ENCODE measurements at places on chromosomes 7 and 10. TPM values are rescaled to one million over a fixed set of nuclear protein-coding genes. Genes with fewer than 3 reads are reported as not detected.

HTR5A gene
- total RNA-seq = not detected

GNAI1 gene
- 12.2 TPM for total RNA-seq

OR2A12 gene
- total RNA-seq = not detected

DNA sequence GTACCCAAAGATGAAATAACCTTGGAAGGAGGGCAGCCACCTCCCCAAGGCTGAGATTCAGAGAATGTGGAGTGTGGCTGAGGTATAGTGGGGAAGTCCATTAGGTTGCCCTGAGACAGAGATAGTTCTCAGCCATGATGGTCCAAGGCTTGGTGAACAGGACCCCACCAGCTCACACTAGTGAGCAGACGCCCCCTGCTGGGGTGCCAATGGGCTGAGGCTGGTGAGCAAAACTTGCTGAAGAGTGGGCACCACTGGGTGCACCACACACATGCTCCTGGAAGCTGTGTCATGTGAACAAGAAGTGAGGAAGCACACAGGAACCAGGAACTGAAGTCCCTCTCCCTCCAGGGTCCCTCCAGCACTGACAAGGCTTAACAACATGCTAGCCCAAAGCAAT lies 8.9 kb downstream of the FBXL13 start:
- no peak for DNase-seq
- H3K36me3 ChIP-seq = no peaks in the 10 kb centered on the region

DNA sequence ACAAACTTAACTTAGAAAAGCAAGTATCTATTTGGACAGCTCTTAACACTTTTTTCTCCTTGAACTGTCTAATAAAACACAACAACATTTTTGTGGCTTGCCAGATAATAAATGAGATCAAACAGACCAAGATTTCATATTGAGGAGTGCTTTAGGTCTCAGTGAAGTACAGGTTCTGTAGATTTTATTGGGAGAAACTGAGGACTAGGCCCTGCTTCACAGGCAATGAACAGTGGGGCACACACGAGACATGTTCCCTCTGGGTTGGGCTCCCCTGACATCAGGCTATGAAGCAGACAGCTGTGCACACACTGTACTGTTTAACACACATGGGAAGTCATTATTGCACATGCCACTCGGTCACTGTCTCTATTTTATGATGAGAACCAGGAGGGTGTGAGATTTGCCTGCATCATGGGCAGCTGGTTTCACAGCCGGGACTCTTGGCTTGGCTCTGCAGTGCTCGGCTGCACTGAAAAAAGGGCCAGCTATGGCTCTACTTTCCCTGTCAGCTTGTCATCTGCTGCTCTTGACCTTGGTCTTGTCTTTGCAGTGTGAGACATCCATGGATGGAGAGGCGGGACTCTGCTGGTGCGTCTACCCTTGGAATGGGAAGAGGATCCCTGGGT lies 4.2 kb downstream of the IGFBP1 start:
- H3K27ac ChIP-seq = no peak overlapping the region
- H3K4me1 ChIP-seq = peaks cover 9% of the 10 kb centered on the region
- peaks cover 16% of the 10 kb centered on the region for H3K27me3 ChIP-seq
- no peaks in the 10 kb centered on the region for H3K36me3 ChIP-seq

DNA sequence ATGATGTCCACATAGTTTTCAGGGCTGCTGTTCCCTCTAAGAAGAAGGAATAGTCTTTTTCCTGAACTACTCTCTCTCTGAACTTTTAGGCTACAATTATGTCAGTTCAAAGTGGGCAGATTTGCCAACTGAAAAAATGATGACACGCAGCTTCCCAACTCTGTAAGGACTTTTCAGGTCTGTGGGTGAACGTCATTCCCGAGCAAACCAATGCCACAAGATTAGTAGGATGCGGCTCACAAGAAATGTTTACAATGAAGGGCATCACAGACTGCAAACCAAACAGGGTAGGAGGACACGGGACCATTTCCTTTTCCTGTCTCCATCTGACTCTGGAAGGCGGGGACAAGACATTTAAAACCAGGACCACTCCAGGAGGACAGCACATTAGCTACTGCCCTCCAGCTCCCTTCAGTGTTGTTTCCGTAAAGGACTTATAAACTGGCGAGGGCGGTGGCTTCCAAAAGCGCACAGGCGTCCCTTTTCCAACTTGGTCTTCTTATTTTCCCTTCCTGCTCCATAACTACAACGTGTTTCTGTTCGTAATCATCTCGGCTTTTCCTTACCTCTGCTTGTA lies 539 bp upstream of the MKLN1 start:
- no peaks in the 10 kb centered on the region for H3K36me3 ChIP-seq
- peak overlapping the region; percentile 99 for H3K27ac ChIP-seq
- DNase-seq = peak; percentile 53

GRCh38 chr7:113487925-113488731 lies 369.8 kb upstream of the SMIM30 start:
- H3K36me3 ChIP-seq = no peaks in the 10 kb centered on the region
- no peaks in the 10 kb centered on the region for H3K4me1 ChIP-seq

DNA sequence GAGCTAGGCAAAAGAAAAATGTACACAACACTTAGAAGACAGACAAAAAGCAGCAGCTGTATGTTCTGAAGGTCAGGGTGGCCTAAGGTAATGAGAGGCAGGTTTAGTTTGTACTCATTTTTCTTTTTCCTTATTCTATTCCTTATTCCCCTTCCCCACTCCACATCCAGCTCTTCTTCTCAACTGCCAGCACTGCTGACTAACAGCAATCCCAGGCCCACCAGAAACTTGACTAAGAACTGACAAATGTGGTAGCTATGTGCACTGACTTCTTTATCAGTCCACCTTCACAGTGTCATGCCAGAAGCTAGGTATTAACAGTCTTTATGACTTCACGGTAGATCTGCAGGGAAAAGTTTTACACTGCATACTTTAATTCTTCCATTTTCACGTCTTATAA lies 6.1 kb downstream of the COPG2 start:
- no peak overlapping the region for H3K4me3 ChIP-seq
- no peaks in the 10 kb centered on the region for H3K27me3 ChIP-seq
- H3K27ac ChIP-seq = no peak overlapping the region

GRCh38 chr7:96823274-96823673 lies 113.6 kb upstream of the SEM1 start:
- H3K36me3 ChIP-seq = no peaks in the 10 kb centered on the region
- no peak overlapping the region for H3K27ac ChIP-seq
- DNase-seq = no peak
- no peaks in the 10 kb centered on the region for H3K4me1 ChIP-seq

- H3K27ac ChIP-seq = no peak overlapping the region
- no peaks in the 10 kb centered on the region for H3K4me1 ChIP-seq
- DNase-seq = no peak
- no peaks in the 10 kb centered on the region for H3K36me3 ChIP-seq
- no peaks in the 10 kb centered on the region for H3K27me3 ChIP-seq
- H3K4me3 ChIP-seq = no peak overlapping the region
Measured at GRCh38 chr7:64867863-64868440, 35.1 kb upstream of the ZNF273 start.

GRCh38 chr10:22544325-22545068 lies 169.9 kb downstream of the PIP4K2A start:
- no peak overlapping the region for H3K27ac ChIP-seq
- no peaks in the 10 kb centered on the region for H3K4me1 ChIP-seq
- no peak overlapping the region for H3K4me3 ChIP-seq
- peaks cover 27% of the 10 kb centered on the region for H3K36me3 ChIP-seq
- no peak for DNase-seq

- no peaks in the 10 kb centered on the region for H3K27me3 ChIP-seq
- H3K4me3 ChIP-seq = no peak overlapping the region
- H3K36me3 ChIP-seq = no peaks in the 10 kb centered on the region
Measured at GRCh38 chr10:15223174-15223573, 54.7 kb upstream of the NMT2 start.

GRCh38 chr7:23396222-23397015 lies 73.9 kb downstream of the IGF2BP3 start:
- no peaks in the 10 kb centered on the region for H3K4me1 ChIP-seq
- H3K27ac ChIP-seq = no peak overlapping the region
- DNase-seq = no peak
- H3K27me3 ChIP-seq = no peaks in the 10 kb centered on the region

Data from heart left ventricle (tissue), 16 donors.